ENCODE measurements at places on chromosomes 1 and 21. TPM values are rescaled to one million over a fixed set of nuclear protein-coding genes. Genes with fewer than 3 reads are reported as not detected.

- H3K4me3 ChIP-seq = no peak overlapping the region
- no peaks in the 10 kb centered on the region for H3K4me1 ChIP-seq
- H3K36me3 ChIP-seq = peaks cover 5% of the 10 kb centered on the region
- DNase-seq = no peak
Measured at GRCh38 chr1:162782671-162783070, 7.8 kb upstream of the HSD17B7 start.

GRCh38 chr21:33206771-33207281 lies 22.9 kb upstream of the IFNAR2 start:
- H3K36me3 ChIP-seq = no peaks in the 10 kb centered on the region
- no peak overlapping the region for H3K4me3 ChIP-seq
- no peak overlapping the region for H3K27ac ChIP-seq
- no peaks in the 10 kb centered on the region for H3K27me3 ChIP-seq
- no peaks in the 10 kb centered on the region for H3K4me1 ChIP-seq

- H3K27ac ChIP-seq = no peak overlapping the region
- H3K4me3 ChIP-seq = no peak overlapping the region
- DNase-seq = no peak
- H3K4me1 ChIP-seq = peaks cover 2% of the 10 kb centered on the region
Measured at GRCh38 chr1:9231648-9232332, 2.8 kb upstream of the H6PD start.

TNFAIP8L2 gene
- 4.1 TPM for total RNA-seq

OPN3 gene
- total RNA-seq = 6.5 TPM

All from aorta (tissue), 5 donors.